ENCODE measurements at places on chromosomes 5 and 9.

DNA sequence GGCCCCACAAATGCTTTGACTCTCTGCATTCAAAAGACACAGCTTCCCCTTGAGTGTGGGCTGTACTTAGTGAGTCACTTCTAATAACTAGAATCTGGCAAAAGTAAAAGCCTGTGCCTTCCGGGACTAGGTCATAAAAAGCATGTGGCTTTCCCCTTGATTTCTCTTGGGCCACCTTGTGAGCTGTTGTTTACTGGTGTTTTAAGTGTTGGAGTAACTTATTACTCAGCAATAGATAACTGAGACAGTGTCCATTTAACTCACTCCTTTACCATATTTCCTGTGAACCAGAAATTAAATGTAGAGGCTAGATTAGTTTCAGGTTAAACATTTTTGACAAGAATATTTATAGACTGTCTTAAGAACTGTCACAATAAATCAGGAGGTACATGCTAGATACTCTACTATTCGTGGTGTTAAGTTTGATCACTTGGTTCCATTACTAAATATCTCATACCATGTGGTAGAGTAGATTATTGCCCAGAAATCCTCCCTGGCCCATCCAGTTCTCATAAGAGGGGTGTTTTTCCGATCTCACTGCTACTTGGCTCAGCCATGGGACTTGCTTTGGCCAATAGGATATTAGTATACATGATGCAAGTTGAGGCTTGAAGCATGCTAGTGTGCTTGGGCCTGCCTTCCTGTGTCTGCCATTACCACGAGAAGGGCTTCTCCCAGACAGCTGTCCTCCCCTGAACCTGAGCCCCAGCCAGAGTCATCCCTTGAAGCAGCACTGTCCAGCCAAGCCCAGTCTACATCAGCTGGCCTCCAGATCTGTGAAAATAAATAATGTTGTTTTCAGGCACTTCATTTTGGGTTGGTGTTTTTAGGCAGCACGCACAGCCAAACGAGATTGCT, 10.4 kb upstream of the CMBL start:
- DNase-seq: no peak

GRCh38 chr5:66012271-66012670, 85.9 kb downstream of the ERBIN start:
- no peak for DNase-seq

DNA sequence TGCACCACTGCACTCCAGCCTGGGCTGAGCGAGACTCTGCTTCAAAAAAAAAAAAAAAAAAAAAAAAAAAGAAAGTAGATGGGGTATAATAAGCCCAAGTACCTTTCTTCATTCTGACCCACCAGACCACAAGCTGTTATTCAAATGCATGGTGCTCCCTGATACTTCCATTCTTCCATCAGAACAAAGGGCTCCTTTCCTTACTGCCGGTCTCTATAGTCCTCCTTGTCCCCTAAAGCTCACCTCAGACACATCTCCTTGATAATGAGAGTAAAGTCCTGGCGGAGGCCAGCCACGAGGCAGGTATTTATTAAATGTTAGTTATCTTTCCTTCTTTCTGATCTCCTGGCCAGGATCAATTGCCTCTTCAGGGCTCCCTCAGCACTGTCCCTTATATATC, 162.5 kb downstream of the RAB3C start:
- DNase-seq: no peak

- no peak for DNase-seq
These were observed 206.6 kb downstream of the SEMA5A start for GRCh38 chr5:9339206-9339818.

DNA sequence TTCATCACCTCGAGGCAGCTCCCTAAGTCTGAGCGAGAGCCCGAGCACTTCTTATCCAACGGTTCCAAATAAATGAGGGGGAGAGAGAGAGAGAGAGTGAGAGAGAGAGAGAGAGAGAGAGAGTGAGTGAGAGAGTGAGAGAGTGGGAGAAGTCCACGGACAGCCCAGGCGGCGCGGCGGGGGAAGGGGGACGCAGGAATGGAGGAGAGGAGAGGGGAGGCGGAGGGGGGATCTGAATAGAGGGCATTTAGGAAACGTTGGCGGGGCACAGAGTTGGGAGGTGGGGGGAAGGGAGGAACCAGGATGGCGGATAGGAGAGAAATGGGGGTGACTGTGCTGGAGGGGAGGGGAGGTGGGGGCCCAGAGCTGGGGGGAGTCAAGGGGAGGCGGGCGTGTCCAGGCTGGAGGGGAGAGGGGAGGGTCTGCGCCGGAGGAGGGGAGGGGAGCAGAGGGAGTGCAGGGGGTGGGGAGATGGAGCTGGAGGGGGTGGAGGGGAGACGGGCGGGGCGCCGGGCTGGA, 398 bp upstream of the BASP1 start:
- DNase-seq: no peak

DNA sequence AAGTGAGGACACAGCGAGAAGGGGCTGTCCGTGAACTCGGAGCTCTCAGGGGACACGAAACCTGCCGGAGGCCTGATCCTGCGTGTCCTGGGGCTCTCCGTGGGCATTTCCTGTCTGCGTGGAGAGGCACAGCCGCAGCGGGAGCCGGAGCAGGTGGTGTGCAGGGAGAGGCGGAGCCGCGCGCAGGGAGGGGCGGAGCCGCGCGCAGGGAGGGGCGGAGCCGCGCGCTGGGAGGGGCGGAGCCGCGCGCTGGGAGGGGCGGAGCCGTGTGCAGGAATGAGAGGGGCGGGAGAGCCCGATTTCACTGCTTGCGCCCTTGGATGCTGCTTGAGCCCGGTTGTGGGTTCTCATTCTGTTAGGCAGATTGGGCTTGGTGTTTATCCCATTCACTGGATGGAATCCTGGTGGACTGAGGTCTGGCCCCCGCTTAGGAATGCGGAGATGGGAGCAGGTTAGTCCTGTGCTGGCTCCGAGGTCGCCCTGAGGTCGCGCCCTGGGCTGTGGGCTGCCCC, 26.7 kb downstream of the NDUFS6 start:
- DNase-seq: no peak

GRCh38 chr5:13695076-13695712, 249.3 kb downstream of the DNAH5 start:
- DNase-seq: no peak

DNA sequence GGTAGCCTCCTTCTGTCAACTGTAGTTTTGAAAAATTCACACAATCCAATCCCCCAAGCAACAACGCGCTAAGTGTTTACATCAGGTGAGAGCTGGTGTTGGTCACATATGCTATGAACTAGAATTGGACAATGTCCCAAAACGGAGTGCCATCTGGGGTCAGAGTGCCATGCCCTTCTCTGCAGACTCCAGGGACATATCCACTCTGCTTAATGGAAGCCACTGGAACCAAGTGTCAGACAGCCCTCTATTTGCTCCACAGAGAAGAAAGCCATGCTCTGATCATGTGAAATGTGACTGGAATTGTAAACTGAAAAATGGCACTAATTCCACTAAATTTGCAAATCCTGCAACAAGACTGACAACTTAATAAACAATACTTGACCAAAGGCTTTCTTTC, 12.2 kb downstream of the ABCA1 start:
- no peak for DNase-seq

DNA sequence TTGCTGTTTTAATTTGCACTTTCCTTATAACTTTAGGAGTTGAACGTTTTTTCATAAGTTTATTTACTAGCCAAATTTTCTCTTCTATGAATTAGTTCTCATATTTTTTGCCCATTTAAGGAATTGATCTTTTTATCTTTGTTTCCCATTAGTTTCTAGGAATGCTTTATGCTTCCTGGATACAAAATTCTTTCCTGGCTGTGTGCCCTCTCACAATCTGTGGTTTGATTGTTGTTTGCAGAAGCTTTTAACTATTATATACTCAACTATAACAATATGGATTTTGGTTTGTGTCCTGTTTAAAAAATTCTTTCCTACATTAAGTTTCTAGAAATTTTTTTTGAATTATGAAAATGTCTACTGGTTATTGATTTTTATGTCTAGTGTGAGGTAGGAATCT, 206.3 kb downstream of the CSNK1G3 start:
- no peak for DNase-seq

DNA sequence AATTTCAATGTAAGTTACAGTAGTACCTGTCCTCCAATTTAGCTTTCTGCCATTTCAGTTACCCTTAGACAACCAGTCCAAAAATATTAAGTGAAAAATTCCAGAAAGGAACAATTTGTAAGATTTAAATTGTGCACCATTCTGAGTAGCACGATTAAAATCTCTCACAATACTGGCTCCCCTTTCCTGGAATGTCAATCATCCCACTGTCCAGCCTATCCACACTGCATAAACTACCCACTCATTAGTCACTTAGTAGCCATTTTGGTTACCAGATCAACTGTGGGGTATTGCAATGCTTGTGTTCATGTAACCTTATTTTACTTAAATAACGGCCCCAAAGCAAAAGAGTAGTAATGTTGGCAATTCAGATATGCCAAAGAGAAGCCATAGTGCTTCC, 11.6 kb downstream of the KIF24 start:
- no peak for DNase-seq

Measured in stimulated activated CD8-positive, alpha-beta memory T cell treated with anti-CD3 and anti-CD28 coated beads, Interleukin-7, amount 100 ng/mL, for 24 hours (primary cell).